ENCODE measurements at places on chromosomes 16 and 17.

DNA sequence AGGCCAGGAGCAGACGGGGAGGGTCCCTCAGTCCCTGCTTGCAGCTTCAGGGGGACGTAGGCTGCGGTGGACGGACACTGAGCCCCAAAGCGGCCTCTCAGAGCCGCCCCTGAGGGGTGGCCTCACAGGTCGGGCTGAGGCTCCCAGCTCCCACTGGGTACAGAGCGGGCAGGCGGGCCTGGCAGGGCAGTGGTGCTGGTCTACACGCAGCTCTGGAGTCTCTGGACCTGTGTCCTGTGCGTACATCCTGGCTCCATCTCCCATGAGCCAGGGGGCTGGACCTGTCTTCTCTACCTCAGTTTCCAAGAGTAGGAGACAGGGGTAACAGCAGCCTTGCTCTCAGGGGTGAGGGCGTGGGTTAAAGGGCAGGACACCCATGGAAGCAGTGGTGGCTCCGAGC lies 1.7 kb downstream of the DPEP1 start:
- no peak for DNase-seq

DNA sequence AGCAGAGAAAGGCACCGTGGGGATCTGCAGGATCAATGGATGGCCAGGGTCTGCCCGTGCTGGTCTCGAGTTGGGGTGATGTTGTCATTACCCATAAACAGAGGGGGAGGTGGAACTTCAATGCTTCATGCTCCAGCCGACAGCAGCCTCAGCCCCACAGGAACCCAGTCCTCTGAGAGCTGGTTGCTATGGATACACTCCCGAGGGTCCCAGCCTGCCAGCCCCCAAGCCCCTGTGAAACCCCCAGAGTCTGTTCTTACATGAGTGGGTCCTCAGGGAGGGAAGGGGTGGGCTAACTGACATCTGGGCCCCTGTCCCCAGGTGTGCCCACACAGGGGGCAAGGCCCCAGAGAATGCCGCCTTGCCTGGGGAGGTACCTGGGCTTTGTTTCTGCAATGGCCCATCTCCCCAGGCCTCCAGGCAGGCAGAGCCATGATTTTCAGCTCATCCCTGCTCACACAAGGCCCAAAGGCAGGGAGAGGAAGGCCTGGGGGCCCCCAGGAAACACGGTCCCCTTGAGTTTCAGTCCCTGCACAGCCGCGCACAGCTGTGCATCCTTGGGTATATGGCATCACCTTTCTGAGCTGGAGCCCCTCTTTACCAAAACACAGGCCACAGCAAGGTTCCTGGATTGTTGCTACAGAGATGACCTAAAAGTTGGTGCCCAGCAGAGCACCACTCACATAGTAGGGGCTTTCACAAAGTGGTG lies 223.7 kb downstream of the ZNF423 start:
- DNase-seq, result no peak

GRCh38 chr17:58246104-58246740 lies 7.8 kb downstream of the LPO start:
- DNase-seq, result no peak

DNA sequence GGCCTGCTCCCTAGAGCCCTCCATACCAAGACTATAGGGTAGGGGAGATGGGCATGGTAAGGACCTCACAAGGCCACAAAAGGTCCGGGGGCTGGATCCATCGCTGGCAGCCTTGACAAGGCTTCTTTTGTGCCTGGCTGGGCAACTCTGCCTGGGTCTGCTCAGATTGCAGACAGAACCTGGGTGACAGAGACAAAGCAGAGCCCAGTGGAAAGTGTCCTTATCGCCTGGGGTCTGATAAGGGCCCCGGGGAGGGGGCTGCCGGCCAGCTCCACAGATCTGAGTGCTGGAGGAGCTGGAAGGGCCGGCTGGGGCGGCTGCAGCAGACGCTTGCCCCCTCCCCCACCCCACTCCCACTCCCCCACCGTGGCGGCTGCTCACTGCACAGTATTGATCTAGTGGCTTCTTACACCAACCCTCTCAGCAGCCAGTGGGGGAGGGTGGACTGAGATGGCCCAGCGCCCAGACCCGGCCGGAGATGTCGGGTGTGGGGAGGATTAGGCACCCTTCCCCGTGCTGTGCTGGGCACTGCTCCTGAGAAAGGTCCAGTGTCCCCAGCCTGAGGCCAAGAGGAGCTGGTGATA lies 7.2 kb downstream of the MMP15 start:
- no peak for DNase-seq

- no peak for DNase-seq
Measured at GRCh38 chr16:64092271-64092670, 1029.6 kb downstream of the CDH11 start.

- no peak for DNase-seq
Measured at GRCh38 chr16:88698646-88699045, 7.6 kb downstream of the RNF166 start.

DNA sequence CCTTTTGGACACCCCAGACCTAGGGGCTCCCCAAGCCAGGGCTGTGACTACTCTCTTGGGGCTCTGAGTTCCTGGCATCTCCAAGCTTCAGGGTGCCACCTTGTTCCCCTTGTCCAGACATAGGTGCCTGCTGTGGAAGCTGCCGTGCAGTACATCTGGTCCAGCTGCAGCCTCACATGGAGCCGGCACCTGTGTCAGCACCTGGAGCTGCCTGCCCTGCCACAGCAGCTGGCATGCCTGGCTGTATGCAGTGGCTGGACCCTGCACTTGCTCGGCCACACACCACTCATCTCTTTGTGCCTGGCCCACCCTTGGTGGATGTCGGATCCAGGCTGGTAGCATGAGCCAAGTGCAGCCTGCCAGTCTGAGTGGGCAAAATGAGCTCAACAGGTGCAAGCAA lies 775.8 kb downstream of the CDH11 start:
- no peak for DNase-seq

DNA sequence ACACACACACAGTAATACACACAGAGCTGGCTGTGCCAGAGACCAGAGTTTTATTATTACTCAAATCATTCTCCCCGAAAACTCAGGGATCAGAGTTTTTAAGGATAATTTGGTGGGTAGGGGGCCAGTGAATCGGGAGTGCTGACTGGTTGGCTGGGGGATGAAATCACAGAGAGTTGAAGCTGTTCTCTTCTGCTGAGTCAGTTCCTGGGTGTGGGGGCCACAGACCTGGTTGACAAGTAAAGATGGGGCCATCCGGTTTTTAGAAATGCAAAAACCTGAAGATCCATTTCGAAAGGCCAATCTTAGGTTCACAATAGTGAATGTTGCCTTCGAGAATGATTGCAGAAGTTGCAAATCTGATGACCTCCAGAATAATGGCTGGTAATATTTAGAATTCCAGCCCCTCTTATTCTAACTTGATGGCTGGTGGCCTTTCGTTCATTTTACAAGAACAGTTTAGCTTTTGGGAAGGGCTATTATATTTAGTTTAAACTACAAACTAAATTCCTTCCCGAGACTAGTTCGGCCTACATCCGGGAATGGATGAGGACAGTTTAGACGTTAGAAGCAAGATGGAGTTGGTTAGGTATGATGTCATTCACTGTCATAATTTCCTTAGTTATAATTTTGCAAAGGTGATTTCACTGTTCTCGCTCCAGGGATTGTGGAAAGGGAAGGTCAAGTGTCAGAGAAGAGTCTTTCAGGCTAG lies 123.2 kb downstream of the KCNJ18 start:
- DNase-seq, result no peak

- no peak for DNase-seq
Measured at GRCh38 chr16:11618107-11618717, 31.5 kb upstream of the LITAF start.

DNA sequence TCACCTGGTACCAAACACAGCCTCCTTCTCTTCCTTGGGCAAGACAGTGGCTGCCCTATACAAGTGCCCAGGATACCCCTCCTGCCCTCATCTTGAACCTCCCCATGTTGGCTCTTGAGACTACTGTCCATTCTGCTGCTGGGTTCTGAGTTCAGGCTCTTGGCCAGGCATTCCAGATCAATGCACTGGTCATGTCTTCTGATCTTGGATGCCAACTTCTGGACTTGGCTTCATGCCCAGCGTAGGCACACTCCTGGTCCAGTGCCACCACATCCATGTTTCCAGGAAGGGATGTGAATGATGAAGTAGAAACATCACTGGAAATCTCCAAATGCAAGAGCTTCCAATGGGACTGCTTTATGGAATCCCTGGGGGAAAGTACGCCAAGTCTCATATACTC lies 51.5 kb downstream of the DYNLRB2 start:
- no peak for DNase-seq

- no peak for DNase-seq
Measured at GRCh38 chr17:6753006-6753445, 2.8 kb upstream of the XAF1 start.

GRCh38 chr17:31740611-31741082 lies 118.4 kb downstream of the COPRS start:
- DNase-seq, result no peak

DNA sequence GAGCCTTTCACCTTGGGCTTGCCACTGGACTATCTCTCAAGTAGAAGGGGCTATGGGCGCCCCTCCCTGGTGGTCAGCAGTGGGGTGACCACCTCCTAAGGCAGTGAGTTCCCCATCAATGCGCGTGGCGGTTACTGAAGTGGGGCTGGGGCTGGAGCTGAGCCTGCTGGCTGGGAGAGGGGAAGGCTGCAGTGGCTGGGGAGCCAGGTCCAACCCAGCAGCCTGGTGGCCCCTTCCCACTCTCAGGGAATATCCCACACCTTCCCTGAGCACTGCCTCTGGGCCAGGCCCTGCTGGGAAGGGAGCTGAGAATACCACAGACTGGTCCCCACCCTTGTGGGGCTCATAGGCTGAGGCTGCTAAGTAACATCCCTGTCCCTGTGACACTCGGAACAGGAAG lies 19.8 kb upstream of the MPRIP start:
- no peak for DNase-seq

DNA sequence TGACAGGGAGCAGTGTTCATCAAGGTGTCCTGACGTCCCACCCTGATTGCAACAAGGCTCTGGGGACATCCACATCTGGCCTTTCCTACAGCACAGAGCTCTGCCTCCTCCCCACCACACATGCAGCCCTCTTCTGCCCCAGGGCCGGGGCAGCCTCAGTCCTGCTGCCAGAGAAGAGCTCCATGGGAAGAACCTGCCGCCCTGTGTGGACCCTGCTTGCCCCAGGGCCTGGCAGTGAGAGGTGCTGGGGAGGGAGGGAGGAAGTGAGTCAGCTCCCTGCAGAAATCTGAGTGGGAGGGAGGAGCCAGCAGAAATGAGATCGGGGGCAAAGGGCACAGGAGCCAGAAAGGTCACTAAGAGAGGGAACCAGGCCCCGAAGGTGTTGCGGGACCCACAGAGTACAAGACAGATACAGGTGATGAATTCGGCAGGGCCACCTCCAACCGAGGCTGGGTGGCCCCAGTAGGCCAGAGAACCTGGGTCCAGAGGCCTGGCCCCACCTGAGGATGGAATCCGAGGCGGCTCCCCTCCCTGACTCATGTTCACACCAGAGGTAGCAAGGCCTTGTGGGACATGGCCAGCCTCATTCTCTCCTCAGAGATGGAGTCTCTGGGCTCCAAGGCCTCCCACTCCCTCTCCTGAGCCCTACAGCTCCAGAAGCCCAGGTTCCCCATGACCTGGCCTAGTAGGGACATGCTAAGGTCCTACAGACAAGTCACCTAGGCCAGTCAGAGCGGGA lies 24.8 kb downstream of the MYO18A start:
- DNase-seq, result no peak

- no peak for DNase-seq
Measured at GRCh38 chr17:42944211-42944610, 20.0 kb downstream of the AARSD1 start.

GRCh38 chr17:4220655-4221054 lies 43.1 kb downstream of the ANKFY1 start:
- no peak for DNase-seq

GRCh38 chr16:8852534-8852933 lies 16.3 kb downstream of the CARHSP1 start:
- DNase-seq, result no peak

GRCh38 chr17:32117399-32117798 lies 24.9 kb upstream of the RHOT1 start:
- no peak for DNase-seq

GRCh38 chr17:68401288-68401687 lies 56.0 kb downstream of the WIPI1 start:
- no peak for DNase-seq
